ENCODE measurements at places on chromosomes 2 and 18. TPM values are rescaled to one million over a fixed set of nuclear protein-coding genes. Genes with fewer than 3 reads are reported as not detected.

PAIP2B gene
- total RNA-seq = 1.5 TPM

FAM136A gene
- total RNA-seq = 16.4 TPM

NOL4 gene
- not detected for total RNA-seq

DSEL gene
- 157 TPM for total RNA-seq

HOXD4 gene
- total RNA-seq = not detected

CRYGC gene
- total RNA-seq = not detected

ADAM23 gene
- total RNA-seq = 3.1 TPM

MDH1B gene
- total RNA-seq = 1.8 TPM

All from fibroblast of lung (primary cell).